Hypothalamus (tissue), 51 donors: ENCODE measurements at places on chromosomes 12 and 14.

GRCh38 chr12:16555630-16556029, 50.3 kb downstream of the LMO3 start:
- DNase-seq: no peak

- no peak for DNase-seq
Measured at GRCh38 chr12:26936559-26937442, 980 bp downstream of the INTS13 start.

DNA sequence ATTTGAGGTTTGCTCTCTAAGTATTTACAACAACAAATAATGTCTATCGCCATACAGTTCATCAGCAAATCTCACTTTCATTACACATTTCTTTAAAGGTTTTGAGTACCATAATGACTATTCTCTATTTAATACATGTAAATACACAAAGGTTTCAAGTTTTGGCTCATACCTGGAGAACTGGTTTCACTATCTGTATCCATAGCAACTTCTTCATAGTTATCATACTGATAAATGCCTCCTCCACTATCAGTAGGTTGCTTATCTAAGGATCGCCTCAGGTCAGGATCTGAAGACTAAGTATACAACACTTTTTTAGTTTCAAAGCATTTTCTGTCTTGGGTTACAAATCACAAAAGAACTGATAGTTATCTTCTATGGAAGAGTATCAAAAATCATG, 21.4 kb downstream of the ZFC3H1 start:
- no peak for DNase-seq

DNA sequence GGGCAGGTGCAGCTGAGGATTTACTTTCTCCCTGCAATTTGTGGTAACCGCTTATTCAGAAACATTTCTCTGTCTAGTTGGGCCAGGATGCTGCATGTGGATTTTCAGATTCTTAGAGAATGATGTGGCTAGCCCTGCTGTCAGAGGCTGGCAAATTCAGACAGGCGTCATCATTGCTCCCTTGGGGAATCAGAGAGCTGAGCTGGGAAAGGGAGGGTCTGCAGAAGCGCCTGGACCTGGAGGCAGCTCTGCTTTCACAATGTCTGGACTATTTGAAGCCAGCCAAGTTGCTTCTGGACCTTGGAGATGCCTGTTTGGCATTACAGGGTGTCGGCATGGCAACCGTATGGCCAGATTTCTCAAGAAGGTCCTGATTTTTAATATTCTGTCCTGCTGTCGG, 3.4 kb downstream of the GALNT16 start:
- DNase-seq: peak; percentile 62

GRCh38 chr14:43336351-43336750, 1170.7 kb downstream of the FSCB start:
- DNase-seq: no peak

- no peak for DNase-seq
Measured at GRCh38 chr12:131461096-131461495, 249.8 kb upstream of the SFSWAP start.

- no peak for DNase-seq
Measured at GRCh38 chr14:93295541-93296220, 37.2 kb downstream of the BTBD7 start.

DNA sequence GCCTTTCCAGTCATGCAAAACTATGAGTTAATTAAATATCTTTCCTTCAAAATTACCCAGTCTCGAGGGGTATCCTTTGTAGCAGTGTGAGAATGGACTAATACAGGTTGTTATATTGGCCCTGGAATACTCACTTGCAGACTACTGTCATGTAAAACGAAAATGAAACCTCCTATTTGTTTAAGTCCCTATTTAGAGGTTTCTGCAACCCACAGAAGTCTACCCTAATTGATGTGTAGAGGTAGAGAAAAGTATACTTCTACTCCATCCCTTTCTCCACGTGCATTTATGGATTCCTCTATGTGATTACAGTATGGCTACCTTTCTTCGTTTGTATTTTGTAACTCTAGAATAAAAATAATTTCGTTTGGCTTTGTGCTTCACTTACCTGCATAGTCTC, 371.1 kb downstream of the FSCB start:
- DNase-seq: no peak
